NCI-H1417 treated with DMSO at 0.1 percent for 48 hours (cell line): ENCODE measurements at places on chromosomes 12 and 14.

DNA sequence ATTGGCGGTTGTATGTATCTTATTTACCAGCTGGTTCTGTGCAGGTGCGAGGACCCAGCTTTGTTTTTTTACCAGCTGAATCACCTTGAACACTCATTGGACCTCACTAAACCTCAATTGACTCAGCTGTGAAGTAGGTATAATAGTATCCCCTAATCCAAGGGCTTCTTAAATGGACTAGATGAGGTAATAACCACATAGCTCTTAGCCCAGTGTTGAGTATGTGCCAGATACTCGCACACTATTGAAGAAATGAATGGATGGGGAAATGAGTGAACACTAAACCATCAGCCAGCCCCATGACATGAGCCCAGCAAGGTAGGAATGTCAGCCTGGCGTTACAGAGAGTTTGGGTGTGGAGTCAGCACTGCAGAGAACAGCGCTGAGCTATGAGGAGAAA, 79.7 kb downstream of the RIMBP2 start:
- DNase-seq: no peak

- DNase-seq: no peak
Observed at GRCh38 chr12:13060581-13060980, 16.4 kb downstream of the FAM234B start.

- DNase-seq: no peak
Observed at GRCh38 chr12:10717410-10717809, 5.7 kb downstream of the YBX3 start.

- DNase-seq: no peak
Observed at GRCh38 chr12:98332642-98333041, 182.7 kb upstream of the TMPO start.

GRCh38 chr12:126617312-126617711, 1552.1 kb downstream of the AACS start:
- no peak for DNase-seq

GRCh38 chr12:49019443-49020324, 1.1 kb upstream of the PRKAG1 start:
- DNase-seq: no peak

DNA sequence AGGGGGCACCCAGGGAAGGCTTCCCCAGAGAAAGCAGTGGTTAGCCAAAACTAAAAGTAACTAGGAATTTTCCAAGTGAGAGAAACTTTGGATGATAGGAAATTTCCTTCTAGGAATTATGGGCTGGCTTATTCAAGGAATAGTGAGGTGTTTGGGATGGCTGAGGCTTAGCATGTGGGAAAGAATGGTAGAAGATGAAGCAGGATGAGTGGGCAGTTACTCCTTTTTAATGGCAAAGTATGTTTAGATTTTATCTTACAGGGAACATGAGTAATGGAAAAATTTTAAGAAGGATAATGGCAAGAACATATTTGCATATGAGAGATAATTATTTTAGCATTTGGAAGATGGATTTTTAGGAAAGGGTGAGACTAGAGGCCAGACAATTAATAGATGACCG, 197.6 kb downstream of the SLC38A4 start:
- DNase-seq: no peak

DNA sequence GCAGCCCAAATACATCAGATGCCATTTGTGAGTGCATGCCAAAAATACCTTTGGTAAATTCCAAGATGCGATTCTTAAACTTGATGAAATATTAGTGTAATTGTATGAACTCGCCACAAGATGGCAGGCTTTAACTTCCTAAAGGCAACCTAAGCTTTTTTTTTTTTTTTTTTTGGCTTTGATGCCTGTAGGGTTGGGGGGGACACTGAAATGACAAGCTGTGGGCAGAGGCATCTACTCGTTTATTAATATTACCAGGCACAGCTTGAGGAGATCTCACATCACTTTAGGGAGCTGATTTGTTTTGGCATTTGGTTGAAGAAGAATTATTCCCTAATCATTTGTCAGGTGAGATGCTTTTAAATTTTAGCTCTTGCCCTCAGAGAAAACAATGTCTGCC, 126.7 kb upstream of the CCDC196 start:
- DNase-seq: no peak

- DNase-seq: no peak
Observed at GRCh38 chr14:85934123-85934885, 404.4 kb downstream of the FLRT2 start.

DNA sequence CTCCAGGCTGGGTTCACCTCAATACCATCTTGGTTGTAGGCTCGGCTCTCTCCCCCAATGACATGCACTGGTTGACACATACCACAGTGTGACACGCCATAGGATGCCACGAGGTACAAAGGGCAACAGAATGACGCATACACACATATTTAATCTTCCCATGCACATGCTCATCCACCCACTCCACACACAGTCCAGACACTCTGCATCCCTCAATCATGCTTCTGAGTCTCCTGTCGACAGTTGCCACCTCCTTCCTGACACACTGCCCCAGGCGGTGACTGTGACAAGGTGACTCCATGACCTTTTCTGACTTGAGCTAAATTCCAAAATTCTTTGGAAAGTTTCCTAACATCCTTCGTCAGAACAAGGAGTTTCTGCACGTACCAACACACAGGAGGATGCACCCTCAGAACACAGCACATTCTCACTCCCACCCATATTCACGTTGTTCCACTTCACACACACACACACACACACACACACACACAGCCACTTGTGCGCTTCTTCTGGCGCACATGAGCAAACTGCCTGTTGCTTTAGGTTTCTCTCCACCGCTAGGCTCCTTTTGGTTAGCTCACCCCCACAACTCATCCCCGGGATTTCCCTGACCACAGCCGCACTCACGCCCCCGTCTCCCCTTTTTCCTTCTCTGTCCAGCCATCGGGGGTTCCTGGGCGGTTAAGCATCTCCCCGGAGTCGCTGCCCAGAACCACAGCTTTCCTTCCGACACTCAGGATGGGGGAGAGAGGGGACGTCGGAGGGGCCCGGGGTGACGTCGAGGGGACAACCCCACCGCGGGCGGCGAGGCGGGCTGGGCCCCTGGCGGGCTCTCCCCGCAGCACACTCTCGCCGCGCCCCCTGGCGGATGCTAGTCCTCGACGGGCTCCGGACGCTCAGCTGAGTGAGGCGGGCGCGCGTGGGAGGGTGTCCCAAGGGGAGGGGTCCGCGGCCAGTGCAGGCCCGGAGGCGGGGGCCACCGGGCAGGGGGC, 536 bp upstream of the WNT1 start:
- DNase-seq: no peak

DNA sequence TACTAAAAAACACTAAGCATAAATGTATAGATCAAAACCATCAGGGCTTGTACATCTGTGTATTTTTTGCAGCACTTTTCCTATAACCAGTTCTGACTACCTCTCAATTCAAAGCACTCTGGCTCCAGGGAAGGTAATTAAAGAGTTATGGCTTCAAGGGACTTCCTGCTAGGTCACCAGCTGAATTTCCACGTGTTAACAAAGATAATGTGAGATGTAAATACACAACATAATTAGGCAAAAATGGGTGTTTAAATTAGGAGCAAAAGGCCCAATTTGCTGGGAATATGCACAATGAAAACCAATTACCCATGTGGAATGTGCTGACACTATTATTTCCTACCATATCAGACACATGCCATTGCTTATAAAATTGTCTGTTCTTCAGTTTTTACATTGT, 513.4 kb upstream of the FLRT2 start:
- peak; percentile 61 for DNase-seq

- DNase-seq: no peak
Observed at GRCh38 chr12:91947459-91947858, 198.2 kb downstream of the BTG1 start.

DNA sequence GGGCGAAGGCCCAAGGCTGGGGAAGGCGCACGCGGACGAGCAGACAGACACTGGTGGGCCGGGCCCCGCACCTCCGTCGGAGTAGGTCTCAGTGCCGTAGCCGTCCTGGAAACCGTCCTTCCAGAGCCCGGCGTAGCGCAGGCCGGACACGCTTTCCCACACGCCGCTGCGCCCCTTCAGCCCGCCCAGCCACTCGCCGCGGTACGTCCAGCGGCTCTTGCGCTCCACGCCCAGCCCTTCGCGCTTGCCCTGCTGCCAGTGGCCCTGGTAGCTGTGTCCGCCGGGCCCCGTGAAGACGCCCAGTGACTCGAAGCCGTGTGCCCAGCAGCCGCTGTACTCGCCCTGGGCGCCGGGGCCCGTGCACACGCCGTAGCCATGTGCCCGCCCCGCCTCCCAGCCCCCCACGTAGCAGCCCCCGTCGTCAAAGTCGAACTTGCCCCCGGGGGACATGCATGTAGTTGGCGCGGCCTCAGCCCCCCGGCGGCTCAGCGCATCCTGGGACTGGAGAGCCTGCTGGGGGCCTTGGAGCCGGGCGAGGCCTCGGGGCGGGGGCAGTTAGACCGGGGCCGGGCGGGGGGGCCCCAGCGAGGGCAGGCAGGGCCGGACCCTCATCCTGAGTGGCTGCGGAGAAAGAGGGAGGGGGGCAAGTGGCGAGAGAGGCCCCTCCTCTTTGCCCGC, 1.4 kb downstream of the JPH4 start:
- DNase-seq: no peak

GRCh38 chr14:94933486-94933885, 163.6 kb upstream of the GSC start:
- DNase-seq: no peak

DNA sequence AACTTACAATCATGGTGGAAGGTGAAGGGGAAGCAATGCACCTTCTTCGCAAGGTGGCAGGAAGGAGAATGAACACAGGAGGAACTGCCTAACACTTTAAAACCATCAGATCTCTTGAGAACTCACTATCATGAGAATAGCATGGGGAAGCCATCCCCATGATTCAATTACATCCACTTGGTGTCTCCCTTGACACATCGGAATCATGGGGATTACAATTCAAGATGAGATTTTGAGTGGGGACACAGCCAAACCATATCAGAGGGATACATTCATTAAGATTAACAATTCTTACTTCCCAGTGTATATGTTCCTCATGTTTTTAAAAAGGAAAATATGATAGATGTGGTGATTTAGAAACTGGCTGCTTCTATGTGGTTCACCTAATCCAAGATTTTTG, 117.9 kb downstream of the PDE3A start:
- DNase-seq: no peak

- no peak for DNase-seq
Observed at GRCh38 chr14:67551940-67552339, 18.9 kb downstream of the PLEKHH1 start.

GRCh38 chr14:105940534-105941225, 414.3 kb downstream of the TMEM121 start:
- DNase-seq: no peak

DNA sequence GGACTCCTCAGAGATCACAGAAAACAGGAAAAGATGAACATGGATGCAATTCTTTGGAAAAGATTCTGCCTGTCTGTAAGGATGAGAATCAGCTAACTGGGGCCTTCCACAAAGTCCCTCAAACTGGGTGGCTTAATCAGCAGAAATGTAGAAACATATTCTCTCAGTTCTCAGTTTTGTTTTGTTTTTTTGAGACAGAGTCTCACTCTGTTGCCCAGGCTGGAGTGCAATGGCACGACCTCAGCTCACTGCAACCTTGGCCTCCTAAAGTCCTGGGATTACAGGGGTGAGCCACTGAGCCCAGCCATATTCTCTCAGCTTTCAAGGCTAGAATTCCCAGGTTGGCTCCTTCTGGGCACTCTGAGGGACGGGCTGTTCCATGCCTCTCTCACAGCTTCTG, 38.2 kb upstream of the CLIP1 start:
- no peak for DNase-seq

GRCh38 chr14:104462651-104463630, 116.6 kb upstream of the C14orf180 start:
- DNase-seq: no peak

DNA sequence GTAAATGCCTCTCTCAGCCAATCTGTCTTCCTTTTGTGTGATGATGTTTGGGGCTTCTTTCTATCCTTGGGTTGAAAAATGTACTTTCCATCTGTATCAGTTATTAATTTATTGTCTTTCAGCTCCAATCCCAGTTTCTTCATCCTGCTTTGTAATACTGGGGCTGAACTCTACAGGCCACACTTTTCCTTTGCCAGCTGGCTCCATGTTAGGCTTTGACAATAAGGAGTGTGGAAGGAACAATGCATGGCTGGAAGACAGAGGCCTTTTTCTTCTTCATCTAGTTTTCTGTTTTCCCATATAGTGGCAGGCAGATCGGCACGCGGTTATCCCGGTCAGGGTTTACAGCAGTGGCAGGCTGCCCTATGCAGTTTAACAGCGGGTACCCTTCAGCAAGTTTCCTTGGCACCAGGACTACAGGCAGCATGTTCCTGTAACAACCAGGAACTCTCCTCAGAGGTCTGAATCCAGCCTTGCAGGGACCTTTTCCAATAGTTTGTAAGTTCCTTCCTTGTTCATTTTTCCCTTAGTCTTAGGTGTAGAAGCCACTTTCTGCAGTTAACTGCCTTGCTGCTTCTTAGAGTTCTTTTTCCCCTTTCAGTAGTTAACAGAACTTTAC, 38.5 kb upstream of the CRACR2A start:
- no peak for DNase-seq

GRCh38 chr14:63508033-63508432, 35.1 kb downstream of the PPP2R5E start:
- no peak for DNase-seq

- DNase-seq: no peak
Observed at GRCh38 chr14:23608454-23608853, 27.7 kb upstream of the DHRS2 start.

DNA sequence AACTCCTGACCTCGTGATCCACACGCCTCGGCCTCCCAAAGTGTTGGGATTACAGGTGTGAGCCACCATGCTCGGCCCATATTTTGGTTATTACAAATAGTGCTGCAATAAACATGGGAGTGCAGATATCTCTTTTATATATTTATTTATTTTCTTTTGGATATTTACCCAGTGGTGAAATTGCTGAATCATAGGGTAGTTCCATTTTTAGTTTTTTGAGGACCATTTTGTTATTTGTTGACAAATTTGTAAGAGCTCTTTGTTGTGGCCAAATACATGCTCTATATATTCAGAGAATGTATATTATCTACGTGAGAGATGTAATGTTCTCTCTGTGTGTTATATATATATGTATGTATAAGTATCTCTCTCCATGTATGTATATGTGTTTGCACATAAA, 15.9 kb downstream of the AMN1 start:
- no peak for DNase-seq

- DNase-seq: no peak
Observed at GRCh38 chr14:71597955-71598660, 334.1 kb upstream of the RGS6 start.

DNA sequence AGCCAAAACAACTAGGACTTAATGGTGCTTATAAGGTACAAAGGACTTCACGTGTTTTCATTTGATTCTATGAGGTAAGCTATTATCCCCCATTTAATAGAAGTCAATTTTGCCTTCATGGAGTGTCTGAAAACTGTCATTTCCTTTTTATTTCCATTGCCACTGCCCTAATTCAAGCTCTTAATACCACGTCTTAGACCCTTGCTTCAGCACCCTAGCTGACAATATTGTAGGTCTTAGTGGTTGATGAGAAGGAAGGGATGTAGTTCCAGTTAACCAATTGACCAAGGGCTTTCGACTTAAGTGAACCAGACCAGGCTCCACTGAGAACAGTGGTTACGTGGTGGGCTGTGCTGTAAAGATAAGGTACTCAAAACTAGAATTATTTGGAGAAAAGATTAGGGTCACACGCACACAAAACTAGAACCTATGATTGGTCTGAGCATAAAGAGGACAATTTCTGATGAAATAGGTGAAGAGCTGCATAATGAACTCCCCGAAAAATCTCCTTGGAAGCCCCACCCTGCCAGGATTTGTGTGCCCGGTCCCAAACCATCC, 9.6 kb upstream of the ASIC1 start:
- no peak for DNase-seq
